ENCODE measurements at places on chromosomes 5 and 9.

- no peak for DNase-seq
These were observed 94.3 kb upstream of the MAMDC2 start for GRCh38 chr9:69949396-69949795.

DNA sequence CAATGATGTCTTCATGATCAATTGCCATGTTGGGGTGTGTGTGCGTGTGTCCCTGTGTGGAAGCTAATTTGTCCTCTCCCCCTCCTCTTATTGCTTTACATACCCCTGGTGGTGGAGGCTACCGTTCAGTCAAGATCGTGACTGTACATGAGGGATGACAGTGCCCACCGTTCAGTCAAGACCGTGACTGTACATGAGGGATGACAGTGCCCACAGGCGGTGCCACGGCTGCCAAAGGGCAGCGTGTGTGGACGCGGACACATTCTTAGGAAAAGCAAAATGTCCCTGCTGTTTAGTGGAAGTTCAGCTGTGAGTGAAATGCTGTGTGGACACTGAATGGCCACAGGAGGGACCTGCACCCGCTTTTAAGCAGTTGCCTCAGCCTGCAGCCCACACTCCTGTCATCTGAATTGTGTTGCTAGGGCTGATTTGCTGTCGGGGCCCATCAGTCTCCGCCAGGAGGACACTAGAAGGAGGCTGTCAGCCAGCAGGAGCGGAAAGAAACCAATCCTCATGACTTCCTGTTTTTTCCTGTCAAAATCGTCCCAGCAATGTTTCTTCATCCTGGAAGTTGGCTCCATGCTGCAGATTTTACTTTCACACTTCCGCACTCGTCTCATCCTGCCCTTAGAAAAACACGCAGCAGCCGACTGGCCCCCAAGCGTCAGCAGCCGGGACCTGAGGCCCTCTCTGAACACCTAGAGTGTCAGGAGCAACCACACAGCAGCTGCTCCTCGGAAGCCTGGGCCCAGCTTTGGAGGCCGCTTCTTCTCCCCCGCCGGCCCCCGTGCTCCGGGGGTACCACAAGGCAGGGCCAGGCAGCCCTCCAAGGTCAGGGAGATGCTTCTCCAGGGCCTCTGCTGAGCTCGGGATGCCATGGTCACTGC, 9.1 kb downstream of the OR2V1 start:
- DNase-seq = no peak

GRCh38 chr9:98686961-98687855, 21.5 kb downstream of the GABBR2 start:
- no peak for DNase-seq

GRCh38 chr9:76626141-76626540, 138.1 kb upstream of the PCA3 start:
- no peak for DNase-seq

- DNase-seq = no peak
These were observed 416.3 kb downstream of the NR2F1-AS1 start for GRCh38 chr5:93164690-93165089.

- no peak for DNase-seq
These were observed 47.8 kb upstream of the IER5L start for GRCh38 chr9:129225815-129226214.

DNA sequence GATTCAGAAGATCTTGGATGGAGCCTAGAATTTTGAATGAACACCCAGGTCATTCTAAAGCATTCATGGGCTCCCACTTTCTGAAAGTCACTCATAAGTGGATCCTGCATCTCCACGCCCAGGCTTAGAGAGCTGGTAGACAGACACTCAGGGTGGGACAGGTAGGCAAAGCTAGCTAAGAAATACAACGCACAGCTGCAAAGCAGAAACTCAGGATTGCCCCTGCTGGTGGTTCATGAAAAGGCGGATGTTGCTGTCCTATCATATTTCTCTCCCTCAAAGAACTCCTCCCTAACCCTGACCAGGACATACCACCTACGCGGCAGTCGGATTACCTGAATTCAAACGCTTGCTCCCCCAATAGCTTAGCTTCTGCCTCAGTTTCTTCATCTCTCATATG, 226.5 kb downstream of the GLIS3 start:
- DNase-seq = no peak

DNA sequence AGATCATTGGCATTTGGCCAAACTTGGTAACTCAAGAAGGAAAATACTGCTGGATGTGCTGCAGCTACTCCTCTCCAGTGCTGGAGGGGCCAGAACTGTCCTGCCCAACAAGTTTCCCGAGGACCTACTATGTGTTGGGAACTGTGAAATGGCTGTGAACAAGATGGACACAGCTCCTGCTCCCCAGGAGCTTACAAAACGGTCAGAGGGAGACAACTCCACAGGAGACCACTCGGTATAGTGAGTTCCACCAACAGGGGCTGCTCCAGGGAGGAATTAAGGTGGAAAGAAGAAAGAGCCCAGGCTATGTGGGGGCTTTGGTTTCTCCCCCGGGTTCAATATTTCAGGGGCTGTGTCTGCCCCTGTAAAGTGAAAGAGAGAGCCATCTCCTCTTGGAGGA, 78.8 kb downstream of the GNA14 start:
- DNase-seq = no peak

- DNase-seq = no peak
These were observed 152.2 kb upstream of the IRX2 start for GRCh38 chr5:2903451-2904395.

- peak; percentile 52 for DNase-seq
These were observed 620.9 kb upstream of the PTPRD start for GRCh38 chr9:11233696-11234095.

DNA sequence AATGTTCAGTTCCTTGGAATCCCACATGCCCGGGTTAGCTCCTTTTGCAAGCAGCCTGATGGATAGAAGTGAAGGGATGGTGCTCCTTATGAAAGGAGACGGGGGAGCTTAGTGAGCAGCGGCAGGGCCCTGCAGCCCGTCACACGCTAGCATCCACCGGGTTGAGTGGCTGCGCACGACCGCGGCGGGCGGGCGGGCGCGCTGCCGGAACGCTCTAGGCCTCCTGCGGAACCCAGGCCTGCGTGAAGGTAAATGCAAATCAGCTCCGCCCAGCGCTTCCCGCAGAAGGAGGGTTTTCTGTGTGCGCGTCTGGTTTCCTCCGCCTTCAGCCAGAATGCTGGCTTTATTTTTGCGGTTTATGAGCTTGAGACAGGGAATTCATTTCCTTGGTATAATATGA, 19.8 kb downstream of the IL12B start:
- DNase-seq = peak; percentile 27

DNA sequence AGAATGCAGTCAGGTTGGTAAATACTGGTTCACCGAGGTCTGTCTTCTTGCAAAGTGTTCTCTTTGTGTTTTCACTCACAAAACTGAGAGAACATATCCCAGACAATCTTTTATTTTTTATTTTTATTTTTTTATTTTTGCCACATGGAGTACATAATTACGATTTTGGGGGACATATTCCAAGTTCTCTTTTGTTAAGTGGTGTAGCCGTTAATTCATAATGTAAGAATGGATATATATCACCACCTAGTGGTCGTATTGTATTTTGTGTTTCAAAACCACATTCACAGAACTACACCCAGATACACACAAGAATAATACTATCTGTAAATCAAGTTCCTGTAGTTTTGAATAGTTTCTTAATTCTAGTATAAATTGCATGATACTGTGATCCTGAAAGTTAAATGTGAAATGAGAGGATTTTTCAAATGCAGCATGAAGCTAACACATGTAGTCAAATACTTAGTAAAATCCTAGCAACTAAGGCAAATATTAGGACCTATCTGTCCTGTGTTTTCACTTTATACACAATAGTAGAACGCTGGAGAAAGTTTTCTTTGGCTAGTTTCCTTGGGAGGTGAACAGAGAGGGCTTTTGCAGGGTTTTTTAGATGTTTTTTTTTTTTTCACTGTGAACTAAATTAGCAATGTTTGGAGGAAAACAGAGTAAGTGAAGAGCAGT, 92.7 kb downstream of the VCAN start:
- DNase-seq = peak; percentile 43

- no peak for DNase-seq
These were observed 88.5 kb upstream of the TXNDC8 start for GRCh38 chr9:110426052-110426709.

GRCh38 chr9:100216178-100216787, 117.2 kb downstream of the INVS start:
- peak; percentile 6 for DNase-seq

DNA sequence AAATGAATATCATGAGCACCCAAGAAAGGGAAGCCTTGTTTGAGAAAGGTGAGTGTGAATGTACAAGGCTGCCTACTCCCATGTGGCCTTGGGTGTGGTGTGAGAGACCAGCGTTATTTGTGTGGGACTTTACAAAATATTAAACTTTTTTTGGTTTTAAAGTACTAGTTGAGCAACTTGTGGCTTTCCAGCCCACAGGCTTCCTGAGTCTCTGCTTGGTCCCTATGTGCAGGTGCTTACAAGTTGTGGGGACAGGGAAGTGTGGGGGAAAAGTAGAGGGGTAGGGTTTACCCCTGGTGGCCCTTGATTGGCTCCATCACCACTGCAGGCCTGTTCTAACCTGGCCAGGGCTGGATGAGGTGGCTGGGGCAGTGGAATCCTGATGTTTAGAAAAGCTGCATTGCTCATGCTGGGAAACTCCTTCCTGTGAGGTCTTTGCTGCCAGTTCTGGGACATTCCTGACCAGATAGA, 19.7 kb downstream of the PTTG1 start:
- DNase-seq = no peak

- DNase-seq = no peak
These were observed 59.8 kb downstream of the DOCK2 start for GRCh38 chr5:169696621-169697510.

DNA sequence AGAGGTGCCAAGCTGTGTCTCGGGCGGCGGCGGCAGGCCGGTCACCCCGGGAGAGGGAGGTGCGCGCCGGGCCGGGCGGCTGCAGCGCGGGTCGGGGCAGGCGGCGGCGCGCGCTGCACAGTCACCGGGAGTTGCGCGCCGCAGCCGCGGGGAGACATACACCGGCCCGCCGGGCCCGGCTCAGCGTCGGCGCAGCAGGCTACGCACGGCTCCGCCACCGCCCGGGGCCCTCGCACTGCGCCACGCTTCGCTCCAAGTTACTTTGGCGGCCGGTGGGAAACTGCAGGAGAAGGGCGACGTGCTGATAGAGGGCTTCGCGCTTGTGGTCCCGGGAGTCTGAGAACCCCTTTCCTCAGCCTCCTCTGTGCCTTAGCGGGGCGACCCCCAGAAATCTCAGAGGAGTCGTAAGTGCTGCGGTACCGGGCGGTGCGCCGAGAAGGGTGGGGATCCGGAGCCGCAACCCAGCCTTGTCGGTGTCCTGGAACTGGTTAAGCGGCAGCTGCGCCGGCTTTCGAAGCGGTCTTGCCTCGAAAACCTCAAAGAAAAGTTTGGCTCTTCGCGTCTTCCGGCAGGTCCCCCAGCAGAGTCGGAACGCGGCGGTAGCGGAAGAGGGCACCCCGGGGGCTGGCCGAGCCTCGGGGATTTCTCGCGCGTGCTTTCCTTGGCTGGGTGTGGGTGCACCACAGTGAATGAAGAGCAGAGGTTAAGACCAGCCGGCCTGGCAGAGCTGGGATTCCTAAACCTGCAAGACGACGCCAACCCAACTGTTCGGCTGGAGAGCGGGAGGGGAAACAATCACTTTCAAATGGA, at the start of gene EFNA5:
TSS of gene EFNA5 (minus strand) at position 6 of the 810 bp plus-strand sequence.
- DNase-seq = peak; percentile 49

- no peak for DNase-seq
These were observed 742.0 kb upstream of the RGMB start for GRCh38 chr5:98031496-98031895.

DNA sequence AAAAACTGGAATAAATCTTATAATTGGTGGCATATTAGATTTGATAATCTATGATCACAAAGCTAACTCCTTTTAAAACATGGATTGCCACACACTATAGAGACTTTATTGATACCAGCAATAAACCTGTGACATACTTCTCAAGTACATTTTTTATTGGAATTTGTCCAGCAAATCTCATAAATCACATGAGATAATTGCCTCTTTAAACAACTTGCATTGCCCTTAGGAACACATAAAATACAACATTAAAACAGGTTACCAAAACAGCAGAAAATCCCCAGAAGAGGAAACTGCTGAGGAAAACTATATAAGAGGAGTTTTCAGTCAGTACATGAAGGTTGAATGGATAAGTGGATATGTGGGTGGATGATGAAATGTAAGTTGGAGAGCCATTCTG, 124.6 kb downstream of the SNCAIP start:
- no peak for DNase-seq

DNA sequence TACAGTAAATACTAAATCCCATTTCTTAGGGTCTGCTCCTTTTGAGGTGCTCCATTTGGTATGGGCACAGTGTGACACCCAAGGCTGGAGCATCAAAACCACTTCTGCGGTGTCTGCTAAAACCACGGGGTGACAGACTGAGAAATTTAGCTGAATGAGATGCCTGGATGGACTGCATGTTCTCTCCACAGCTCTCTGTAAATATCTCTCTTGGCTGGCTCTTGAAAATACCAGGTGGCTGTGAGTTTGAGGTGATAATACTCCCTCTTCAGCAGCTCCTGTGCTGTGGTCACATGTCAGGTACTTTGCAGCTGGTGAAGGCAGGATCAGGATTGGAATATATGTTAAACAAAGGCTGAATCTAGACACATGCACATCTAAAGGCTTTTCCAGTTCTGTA, 93.7 kb upstream of the SIMC1 start:
- DNase-seq = no peak

- no peak for DNase-seq
These were observed 122.2 kb upstream of the LMX1B start for GRCh38 chr9:126491568-126491879.

DNA sequence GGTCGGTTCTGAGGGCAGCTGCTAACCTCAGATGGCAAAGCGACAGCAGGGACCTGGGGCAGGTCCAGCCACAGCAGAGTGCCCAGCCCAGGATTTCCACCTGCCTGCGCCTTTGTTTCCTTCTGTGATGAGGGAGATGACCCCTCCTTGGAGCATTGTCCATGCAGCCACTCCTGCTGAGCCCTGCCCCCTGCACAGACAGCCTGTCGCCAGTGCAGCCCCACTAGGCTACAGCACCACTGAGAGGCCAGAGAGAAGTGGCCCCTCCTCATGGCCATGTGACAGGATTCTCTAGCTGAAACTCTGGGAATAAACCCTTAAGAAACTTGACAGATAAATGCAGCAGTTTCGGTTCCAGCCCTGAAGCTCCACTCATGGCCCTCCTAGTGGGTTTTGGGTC, 10.5 kb upstream of the MRNIP start:
- no peak for DNase-seq

- DNase-seq = no peak
These were observed 287.0 kb downstream of the PIK3R1 start for GRCh38 chr5:68502531-68502930.

GRCh38 chr9:12194731-12195130, 498.5 kb upstream of the TYRP1 start:
- no peak for DNase-seq

- peak; percentile 98 for DNase-seq
These were observed 117.9 kb upstream of the LPCAT1 start for GRCh38 chr5:1641560-1642166.

- DNase-seq = no peak
These were observed 12.2 kb upstream of the RNU6ATAC start for GRCh38 chr9:134176599-134176968.

- DNase-seq = peak; percentile 34
These were observed 31.4 kb upstream of the ANKRD55 start for GRCh38 chr5:56264417-56265025.

- no peak for DNase-seq
These were observed 35.3 kb upstream of the CDKN2AIPNL start for GRCh38 chr5:134446938-134447337.

Data from NCI-H748 treated with DMSO at 0.1 percent for 48 hours (cell line).